T-helper 17 cell (primary cell): ENCODE measurements at places on chromosomes 6 and 20.

- DNase-seq: no peak
Measured at GRCh38 chr6:125507987-125508655, 206.4 kb upstream of the HDDC2 start.

GRCh38 chr20:25457886-25458680 lies 50.6 kb downstream of the GINS1 start:
- DNase-seq: no peak

- no peak for DNase-seq
Measured at GRCh38 chr20:39541136-39541803, 579.1 kb downstream of the DHX35 start.

GRCh38 chr6:57434944-57435343 lies 117.5 kb downstream of the PRIM2 start:
- DNase-seq: no peak

GRCh38 chr20:62571669-62572344 lies 70.5 kb upstream of the SLCO4A1 start:
- no peak for DNase-seq

- DNase-seq: no peak
Measured at GRCh38 chr6:28134015-28134414, 7.7 kb upstream of the ZKSCAN8 start.

DNA sequence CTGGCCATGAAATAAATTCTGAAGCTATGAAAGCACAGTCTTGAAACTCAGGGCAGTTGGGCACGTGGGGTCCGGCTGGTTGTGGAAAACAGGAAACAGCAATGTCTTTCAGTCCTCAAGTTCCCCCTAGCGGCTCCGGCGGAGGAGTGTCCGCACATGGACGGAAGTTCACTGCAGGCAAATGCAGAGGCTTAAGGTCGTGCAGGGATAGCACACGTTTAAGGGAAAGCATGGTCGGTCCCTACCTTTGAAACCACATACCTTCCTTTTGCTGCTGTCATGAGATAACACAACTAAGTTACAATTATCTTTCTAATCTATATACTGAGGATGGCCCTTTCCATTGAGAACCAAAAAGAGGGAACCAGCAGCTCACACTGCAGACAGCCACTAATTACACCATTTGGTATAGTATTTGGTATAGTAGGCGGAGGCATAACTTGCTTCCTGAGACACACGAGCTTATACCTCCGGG lies 52.6 kb upstream of the NFATC2 start:
- peak; percentile 45 for DNase-seq

GRCh38 chr6:134706806-134707205 lies 243.1 kb downstream of the ALDH8A1 start:
- no peak for DNase-seq

GRCh38 chr6:38209371-38210260 lies 390.1 kb downstream of the ZFAND3 start:
- DNase-seq: no peak

DNA sequence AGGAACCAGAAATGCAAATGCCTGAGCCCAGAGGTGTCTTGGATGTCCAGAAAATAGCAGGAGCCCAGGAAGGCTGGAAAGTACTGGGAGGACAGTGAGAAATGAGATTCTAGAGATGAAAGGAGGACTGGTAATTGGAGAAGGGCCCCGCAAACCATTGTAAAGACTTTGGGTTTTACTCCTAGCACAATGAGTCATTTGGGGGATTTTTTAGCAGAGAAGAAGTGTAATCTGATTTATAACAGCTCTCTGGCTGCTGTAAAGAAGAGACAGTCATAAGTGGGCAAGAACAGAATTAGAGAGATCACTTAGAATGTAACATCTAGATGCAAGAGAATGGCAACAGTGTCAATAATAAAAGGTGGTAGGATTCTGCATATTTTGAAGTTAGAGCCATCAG lies 40.2 kb downstream of the SLC35F1 start:
- DNase-seq: no peak

GRCh38 chr6:154230910-154231595 lies 125.5 kb downstream of the IPCEF1 start:
- DNase-seq: no peak

GRCh38 chr6:56761651-56762050 lies 119.0 kb upstream of the DST start:
- DNase-seq: no peak
